Fibroblast of skin of scalp (primary cell): ENCODE measurements at places on chromosomes 13 and 19.

DNA sequence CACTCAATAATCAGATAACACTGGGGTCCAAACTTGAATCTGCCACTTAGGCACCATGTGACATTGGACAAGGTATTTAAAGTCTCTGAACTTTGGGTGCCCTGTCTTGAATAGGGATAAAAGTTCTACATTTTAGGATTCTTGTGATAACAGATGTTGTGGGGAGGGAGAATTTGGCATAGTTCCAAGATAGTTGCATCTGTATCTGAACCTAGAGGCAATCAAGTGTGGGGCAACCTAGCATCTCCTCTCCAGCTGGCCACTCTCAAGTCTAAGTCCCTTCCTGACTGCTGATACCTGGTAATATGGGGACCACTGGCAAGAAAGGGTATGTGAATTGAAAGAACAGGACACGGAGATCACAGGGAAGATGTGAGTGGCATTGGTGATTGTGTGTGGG lies 256.1 kb downstream of the FOXO1 start:
- no peak for DNase-seq

DNA sequence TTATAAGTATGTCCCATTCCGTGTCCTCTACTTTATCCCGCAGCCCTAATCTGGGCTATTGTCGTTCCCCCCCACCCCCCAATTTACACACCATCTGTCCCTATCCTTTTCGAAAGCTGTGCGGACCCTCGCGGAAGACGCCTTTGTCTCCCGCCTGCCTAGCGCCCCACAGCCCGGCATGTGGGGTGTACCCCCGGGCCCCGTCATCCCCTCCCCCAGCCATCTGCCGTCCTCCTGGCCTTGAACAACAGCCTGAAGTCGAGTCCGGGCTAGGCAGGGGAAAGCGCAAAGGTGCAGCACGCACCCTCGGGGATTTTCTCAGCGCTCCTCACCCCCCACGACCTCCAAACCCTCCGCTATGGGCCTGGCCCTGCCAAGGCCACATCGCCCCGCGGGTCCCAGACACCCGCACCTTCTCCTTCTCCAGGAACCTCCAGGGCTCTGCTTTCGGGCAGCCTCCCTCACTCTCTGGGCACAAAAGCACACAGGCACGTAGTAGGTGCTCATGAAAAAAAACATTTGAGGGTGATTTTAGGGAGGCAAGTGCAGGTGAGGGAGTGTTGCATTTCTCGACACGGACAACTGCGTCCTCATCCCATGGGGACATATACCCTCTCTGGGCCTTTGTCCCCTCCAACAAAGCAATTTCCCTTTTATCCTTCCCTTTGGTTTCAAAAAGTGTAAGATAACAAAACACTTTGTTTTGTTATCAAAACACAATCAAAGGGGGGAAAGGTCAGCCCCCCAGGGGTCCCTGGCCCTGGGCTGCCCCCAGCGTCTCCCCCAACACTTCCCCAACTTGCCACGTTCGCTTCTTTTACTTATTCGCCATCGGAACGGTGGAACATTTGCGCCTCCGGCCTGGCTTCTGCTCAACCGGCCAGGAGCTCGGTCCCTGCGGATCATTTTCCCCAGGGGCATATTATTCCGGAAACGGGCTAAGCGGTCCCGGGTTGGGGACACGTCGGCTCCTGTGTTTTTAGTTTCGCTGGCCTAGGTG lies 16.4 kb downstream of the CCDC124 start:
- DNase-seq = no peak

- no peak for DNase-seq
Observed at GRCh38 chr13:99165753-99166587, 34.7 kb upstream of the UBAC2 start.

GRCh38 chr13:29709407-29710069 lies 114.0 kb upstream of the SLC7A1 start:
- DNase-seq = no peak

- DNase-seq = no peak
Observed at GRCh38 chr13:113080901-113081521, 24.6 kb upstream of the F7 start.
